Activated effector memory CD4-positive, alpha-beta T cell treated with Interleukin-2 at 50 U/mL for 16 hours (primary cell): ENCODE measurements at places on chromosomes 3 and 15.

- DNase-seq: no peak
These were observed 18.7 kb downstream of the TMEM43 start for GRCh38 chr3:14143271-14144225.

DNA sequence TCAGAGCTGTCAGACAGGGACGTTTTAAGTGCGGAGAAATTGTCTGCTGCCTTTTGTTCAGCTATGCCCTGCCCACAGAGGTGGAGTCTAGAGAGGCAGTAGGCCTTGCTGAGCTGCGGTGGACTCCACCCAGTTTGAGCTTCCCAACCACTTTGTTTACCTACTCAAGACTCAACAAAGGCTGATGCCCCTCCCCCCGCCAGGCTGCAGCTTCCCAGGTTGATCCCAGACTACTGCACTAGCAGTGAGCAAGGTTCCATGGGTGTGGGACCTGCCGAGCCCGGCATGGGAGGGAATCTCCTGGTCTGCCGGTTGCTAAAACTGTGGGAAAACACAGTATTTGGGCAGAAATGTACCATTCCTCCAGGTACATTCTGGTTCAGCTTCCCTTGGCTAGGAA is 282.1 kb downstream of the VGLL3 start:
- no peak for DNase-seq

DNA sequence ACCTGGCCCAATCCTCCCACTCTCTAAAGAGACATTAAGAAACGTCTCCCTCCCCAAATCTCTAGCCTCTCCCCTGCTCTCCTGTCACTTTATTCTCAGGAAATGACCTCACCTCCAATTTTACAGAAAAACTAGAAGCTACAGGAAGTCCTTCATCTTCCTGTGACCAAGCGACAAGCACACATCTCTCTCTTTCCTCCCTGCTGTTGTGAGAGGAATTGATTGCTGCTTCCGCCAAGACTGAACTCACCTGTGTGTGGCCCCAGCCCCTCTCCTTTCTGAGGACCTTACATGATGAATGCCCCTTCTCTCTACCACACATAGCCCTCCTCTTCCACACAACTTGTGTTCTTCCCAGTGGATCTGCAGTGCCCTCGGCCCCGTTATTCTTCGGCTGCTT is 18.2 kb downstream of the DNAJB8 start:
- no peak for DNase-seq

DNA sequence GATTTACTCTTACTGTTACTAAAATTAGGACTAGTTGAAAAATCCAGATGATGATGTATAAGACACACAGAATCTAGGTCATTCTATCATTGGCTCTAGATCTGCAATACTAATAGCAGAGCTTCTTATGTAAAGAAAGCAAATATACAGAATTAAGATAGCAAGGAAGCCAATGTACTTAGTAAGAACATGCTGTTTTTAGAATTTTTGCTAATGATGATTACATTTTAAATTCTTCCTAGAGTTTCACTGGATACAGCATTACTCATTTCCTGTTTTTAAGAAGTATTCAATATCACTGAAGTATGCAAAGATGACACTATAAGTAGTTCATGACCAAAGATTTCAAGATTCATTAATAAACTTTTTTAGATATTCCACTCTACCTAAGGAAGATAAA is 60.7 kb downstream of the CFAP20DC start:
- DNase-seq: no peak

DNA sequence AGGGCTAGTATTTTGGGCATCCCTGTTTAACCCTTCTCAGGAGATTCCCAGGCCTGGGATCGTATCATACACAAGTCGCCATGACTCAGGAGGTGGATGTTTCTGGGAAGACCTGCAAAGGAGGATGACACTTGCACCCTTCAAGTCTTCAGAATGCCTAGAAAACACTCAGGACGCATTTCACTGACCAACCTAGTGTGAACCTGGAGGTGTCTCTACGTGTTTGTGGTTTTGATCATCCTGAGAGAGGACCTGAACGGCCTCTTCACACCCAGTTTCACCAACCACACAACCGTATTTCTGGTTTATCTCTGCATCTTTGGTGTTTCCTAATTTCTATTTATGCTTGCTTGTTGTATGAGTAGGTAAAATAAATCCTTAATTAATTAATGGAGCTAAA is 2.8 kb upstream of the CLDND1 start:
- DNase-seq: no peak
